ENCODE measurements at places on chromosomes 1 and 21. TPM values are rescaled to one million over a fixed set of nuclear protein-coding genes. Genes with fewer than 3 reads are reported as not detected.

The PFDN2 gene
- total RNA-seq = 46.7 TPM

The OR14A2 gene
- total RNA-seq = not detected

The OR2T29 gene
- total RNA-seq = not detected

- DNase-seq = no peak
Observed at GRCh38 chr1:150967936-150968335, 6.7 kb downstream of the CERS2 start.

DNA sequence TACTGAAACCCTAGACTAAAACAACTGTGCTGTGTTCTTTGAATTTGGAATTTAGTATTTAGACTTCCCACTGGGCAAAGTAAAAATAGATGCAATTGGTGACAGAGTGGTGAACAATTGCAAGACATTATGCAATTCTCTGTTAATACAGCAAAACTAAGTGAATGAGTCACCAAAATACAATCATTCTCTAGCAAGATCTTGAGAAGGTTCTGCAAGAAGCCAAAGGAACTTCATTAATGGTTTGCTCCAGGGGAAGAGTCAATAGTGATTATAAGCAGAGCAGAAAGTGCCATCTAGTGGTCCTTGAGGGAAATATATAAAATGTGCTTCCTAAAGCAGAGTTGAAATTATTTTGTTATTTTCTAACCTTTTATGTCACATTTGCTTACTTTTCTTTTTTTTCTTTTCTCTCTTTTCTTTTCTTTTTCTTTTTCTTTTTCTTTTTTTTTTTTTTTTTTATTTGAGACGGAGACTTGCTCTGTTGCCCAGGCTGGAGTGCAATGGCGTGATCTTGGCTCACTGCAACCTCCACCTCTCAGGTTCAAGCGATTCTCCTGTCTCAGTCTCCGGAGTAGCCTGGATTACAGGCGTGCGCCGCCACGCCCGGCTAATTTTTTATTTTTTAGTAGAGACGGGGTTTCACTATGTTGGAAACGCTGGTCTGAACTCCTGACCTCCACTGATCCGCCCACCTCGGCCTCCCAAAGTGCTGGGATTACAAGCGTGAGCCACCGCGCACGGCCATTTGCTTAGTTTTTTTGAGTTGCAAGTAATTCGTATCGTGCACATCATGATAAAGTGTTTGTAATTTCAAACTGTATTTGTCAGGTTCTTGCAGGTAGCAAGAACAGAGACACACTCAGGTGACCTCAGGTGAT lies 99.2 kb downstream of the CTH start:
- no peak for DNase-seq

DNA sequence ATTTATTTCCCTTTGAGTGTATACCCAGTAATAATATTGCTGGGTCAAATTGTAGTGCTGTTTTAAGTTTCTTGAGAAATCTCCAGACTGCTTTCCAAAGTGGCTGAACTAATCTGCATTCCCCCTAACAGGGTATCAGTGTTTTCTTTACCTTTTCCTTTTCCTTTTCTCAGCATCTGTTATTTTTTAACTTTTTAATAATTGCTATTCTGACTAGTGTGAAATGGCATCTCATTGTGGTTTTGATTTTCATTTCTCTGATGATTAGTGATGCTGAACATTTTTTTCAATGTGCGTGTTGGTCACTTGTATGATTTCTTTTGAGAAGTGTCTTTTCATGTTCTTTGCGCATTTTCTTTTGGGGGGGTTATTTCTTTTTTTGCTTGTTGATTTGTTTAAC lies 374.9 kb upstream of the BRINP3 start:
- no peak for DNase-seq

GRCh38 chr1:83055391-83056170 lies 943.4 kb downstream of the TTLL7 start:
- no peak for DNase-seq

DNA sequence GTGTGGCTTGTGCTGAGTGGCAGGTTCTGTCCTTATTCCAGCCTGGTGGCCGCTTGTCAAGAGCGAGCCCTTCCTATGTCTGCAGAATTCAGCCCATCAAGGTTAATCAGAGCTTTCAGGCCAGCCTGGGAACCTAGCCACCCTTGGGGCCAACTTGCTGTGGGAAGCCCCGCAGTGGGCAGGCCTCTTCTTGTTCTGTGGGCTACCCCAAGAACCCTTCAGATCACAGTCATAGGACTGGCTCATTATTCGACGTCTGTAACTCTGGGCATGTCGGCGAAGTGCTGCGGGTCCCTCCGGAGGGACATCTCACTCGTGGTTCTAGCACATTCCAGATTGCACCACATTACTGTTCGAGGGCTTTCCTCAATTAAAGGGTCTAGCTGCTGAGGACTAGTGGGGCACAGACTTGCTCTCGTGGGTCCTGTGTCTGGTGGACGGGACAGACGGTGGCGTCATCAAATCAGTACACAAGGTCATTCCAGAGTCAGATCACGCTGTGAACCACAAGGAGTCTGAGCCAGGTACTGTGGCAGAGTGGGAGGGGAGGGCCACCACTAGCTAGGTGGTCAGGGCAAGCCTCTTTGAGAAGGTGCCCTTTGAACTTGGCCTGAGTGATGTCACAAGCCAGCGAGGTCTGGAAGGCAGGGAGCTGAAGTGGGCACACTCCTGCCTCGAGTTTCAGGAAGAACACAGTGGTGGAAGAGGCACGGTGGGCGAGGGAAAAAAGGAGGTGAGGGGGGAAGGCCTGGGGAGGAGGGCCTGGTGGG lies 20.3 kb upstream of the TNFRSF1B start:
- no peak for DNase-seq

- no peak for DNase-seq
Observed at GRCh38 chr1:199302554-199302953, 663.7 kb downstream of the PTPRC start.

GRCh38 chr1:226973371-226973897 lies 33.3 kb downstream of the COQ8A start:
- no peak for DNase-seq

- no peak for DNase-seq
Observed at GRCh38 chr1:240854367-240854766, 242.4 kb upstream of the GREM2 start.

GRCh38 chr1:90122654-90123340 lies 127.9 kb downstream of the ZNF326 start:
- no peak for DNase-seq

GRCh38 chr1:41526956-41527561 lies 42.6 kb upstream of the EDN2 start:
- DNase-seq = no peak

GRCh38 chr1:210373628-210373877 lies 44.9 kb downstream of the HHAT start:
- DNase-seq = no peak

- DNase-seq = no peak
Observed at GRCh38 chr1:52530563-52531144, 22.2 kb downstream of the TUT4 start.

GRCh38 chr1:211348547-211348946 lies 21.9 kb downstream of the TRAF5 start:
- DNase-seq = no peak

Measured in lung (tissue), 17 donors.